PC-3 (cell line): ENCODE measurements at places on chromosomes 7 and 10. TPM values are rescaled to one million over a fixed set of nuclear protein-coding genes. Genes with fewer than 3 reads are reported as not detected.
A peak's percentile ranks its signal among the peaks of the same experiment; 100 is the strongest.

UPP1 gene
- total RNA-seq: 71.9 and 77.7 TPM in 2 replicates

GRCh38 chr7:105664816-105665525 lies 83.7 kb upstream of the EFCAB10 start:
- DNase-seq: peak; percentile 73

DNA sequence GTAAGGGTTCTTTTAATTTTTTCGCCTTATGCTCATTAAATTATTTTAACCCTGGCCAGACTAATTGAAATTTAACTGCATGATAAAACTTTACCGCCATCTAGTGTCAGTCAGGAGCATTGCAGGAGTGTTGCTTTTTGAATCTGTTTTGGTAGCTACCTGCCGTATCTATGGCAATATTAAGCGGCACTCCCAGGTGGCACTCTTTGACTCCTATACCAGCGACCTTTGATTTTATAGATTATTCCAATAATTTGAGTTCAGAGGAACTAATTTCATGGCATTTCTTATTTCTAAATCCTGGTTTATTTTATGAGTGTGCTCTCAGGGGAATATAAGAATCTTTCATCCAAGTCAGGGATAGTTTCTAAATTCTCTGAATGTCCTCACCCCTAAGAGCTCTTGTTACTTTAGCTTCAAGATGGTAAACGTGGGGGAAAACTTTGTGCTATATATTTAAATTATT lies 198.9 kb downstream of the REEP3 start:
- DNase-seq: peak; percentile 97

GRCh38 chr7:71404726-71405345 lies 272.9 kb downstream of the GALNT17 start:
- DNase-seq: no peak

CALHM3 gene
- total RNA-seq: 2.3 and 4.1 TPM in 2 replicates

DNA sequence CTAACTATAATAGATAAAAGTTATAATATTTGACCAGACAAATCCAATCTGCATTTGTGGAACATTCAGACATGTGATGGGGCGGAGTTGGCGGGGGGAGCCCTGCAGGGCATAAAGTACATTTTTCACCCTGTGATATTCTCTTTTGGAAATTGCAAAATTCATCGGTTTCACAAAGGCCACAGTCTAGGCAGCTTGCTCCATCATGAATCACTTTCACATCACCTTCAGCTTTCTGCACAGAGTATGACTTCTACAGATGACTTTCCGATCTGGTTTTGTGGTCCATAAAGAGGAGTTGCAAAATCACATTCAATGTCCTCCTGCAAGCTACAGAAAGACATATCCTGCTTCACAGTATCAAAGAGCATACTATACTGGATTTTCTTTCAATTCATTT lies 51.4 kb upstream of the APBB1IP start:
- no peak for DNase-seq

DNA sequence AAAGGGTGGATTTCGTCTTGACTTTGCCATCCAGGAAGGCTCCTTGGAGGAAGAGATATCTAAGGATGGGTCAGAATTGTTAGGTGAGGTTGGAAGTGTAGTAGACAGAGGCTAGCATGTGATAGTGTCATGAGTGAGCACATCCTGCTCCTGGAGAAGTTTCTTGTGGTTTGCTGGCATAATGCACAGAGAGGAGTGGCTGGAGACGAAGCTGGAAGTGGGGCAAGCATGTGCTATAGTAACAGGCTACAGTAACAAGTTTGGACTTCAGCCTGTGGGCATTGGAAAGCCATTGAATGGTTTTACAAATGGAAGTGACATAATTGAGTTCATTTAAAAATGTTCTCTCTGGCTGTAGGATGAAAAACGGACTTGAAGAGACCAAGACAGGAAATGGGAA lies 175.6 kb upstream of the VWC2 start:
- DNase-seq: no peak

- no peak for DNase-seq
Measured at GRCh38 chr10:125442856-125443540, 240.0 kb downstream of the TEX36 start.

RBP3 gene
- total RNA-seq: not detected in 2 replicates

DNA sequence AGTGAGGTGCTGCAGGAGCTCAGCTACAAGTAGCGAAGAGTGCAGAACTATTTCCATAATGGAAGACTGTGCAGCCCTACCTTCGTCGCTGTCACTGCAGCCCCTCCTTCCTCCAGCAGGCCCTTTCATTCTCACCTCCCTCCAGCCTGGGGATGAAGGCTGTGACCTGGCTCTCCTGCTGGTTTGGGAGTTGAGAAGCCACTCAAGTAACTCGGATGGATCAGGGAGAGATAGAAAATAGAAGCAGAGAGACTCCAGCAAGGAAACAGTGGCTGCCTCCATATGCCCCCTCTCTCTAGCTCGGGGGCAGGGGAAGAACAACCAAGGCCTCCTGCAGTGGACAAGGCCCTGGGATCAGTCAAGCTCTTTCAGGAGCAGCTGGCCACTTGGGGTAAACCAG lies 37.4 kb upstream of the NPFFR1 start:
- no peak for DNase-seq

- DNase-seq: no peak
Measured at GRCh38 chr10:29670761-29671160, 36.0 kb upstream of the SVIL start.

GRCh38 chr7:32179567-32179966 lies 109.4 kb upstream of the PDE1C start:
- DNase-seq: peak; percentile 46

AGBL3 gene
- 1.9 and 2.5 TPM in 2 replicates for total RNA-seq

DNA sequence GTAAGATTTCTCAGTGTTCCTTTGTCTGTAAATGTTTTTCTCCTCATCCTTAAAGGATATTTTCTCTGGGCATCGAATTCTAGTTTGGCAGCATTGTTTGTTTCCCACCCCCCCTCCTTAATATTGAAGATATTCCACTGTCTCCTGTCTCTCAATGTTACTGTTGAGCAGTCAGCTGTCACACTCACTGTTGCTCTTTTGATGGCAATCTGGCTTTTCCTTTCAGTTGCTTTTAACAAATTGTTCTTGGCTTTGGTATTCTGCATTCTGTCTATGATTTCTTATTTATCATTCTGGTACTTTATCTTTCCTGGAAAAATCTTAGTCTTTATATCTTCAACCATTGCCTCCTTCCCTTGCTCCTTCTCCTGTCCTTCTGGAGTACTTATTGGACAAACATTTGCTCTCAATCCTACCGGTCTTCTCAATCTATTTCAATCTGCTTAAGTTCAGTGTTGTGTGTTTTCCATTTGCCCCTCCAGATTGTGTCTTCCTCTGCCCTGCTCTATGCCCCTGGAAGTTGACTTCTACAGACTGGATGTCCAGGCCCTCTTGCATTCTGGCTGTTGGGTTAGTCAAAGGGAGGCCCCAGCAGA lies 9.3 kb upstream of the GTPBP4 start:
- no peak for DNase-seq

GRCh38 chr7:69756235-69756634 lies 158.0 kb downstream of the AUTS2 start:
- no peak for DNase-seq

VSTM4 gene
- not detected in 2 replicates for total RNA-seq
